ENCODE measurements at places on chromosomes 1 and 21.

GRCh38 chr1:35499652-35500176, 57.5 kb downstream of the KIAA0319L start:
- DNase-seq = no peak

DNA sequence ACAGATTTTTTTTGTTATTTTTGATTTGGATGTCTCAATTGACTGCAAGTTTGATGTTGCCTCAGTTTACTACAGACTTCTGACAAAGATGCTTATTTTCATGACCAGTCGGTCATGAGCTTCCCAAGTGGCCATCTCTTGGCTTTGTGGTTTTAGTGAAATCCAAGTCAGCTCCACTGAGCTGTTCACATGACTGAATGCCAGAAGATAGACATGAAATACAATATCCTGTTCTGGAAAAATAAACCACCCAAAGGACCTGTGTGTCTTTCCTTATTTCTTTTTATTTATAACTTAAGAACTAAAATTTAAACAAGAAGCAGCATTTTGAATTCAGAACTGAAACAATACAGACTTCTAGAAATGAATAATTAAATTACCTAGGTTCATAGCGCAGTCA, 89.3 kb downstream of the HMCN1 start:
- no peak for DNase-seq

DNA sequence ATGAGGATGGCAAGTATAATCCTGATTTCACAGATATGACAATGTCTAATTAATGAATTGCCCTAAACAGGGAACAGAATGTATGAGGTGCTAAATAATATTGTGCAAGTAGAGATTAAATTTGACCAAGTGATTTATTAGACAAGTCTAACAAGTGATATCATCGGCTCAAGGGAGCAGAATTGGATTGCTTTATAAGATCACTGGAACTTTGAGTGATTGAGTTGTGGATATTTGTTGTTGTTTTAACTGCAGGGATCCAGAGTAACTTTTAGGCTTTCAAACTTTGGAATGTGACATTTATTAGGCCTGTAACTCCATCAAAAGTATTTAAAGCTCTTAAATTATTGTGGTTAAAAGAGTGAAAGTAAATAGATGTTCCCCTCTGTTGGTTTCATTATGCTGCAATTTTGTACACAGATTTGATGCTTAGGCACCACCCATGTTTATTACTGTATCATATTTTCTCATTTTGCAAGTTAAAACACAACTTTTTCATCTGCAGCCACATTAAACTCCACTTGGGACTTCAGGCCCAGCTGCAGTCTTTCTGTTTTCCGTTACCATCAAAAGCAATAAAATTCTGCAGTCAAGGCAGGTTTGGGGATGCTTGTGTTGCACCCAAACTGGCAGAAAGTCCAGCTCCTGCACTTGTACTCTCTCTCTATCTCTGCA, 206.6 kb downstream of the HLX start:
- DNase-seq = no peak

DNA sequence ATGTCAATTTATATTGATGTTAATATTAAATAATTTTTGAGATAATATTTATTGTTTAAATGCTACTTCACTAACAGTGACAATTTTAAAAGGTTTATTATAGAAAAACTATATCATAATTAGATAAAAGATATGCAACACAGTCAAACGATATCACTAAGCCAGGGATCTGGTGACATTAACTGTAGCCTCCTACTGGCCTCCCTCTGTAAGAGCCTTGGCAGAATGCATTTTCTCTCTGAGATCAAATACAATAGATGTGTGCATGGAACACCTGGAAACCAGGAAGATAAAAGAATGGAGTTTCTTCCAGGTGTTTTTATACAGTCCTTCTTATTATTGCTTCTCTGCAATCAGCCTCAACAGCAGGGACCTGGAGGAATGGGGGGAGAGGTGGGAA, 1762.1 kb downstream of the BRINP3 start:
- DNase-seq = no peak

DNA sequence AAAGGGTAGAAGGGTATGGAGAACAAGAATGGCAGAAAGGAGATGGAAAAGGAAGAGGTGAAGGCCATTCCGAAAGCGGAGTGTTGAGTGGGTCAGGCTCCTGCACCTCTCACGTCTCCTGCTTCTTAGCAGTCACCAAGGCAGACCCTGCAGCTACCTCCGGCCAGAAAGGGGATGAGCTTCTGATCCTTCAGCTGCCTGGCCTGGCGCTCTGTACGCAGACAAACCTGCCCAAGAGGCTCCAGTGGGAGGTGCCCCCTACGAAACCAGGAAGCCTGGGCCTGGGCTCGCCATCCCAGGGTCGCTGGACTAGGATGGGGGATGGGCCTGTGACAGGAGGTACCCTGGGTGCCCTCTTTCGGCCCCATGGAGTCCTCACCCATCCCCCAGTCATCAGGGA, 3.0 kb downstream of the GPR61 start:
- DNase-seq = no peak

Measured in stimulated activated CD4-positive, alpha-beta T cell treated with anti-CD3 and anti-CD28 coated beads, Interleukin-4, amount 100 ng/mL, for 4 hours (primary cell).